ELR (cell line): ENCODE measurements at places on chromosomes 1 and 21.

- DNase-seq: no peak
These were observed 11.0 kb upstream of the KCNA2 start for GRCh38 chr1:110617116-110617515.

DNA sequence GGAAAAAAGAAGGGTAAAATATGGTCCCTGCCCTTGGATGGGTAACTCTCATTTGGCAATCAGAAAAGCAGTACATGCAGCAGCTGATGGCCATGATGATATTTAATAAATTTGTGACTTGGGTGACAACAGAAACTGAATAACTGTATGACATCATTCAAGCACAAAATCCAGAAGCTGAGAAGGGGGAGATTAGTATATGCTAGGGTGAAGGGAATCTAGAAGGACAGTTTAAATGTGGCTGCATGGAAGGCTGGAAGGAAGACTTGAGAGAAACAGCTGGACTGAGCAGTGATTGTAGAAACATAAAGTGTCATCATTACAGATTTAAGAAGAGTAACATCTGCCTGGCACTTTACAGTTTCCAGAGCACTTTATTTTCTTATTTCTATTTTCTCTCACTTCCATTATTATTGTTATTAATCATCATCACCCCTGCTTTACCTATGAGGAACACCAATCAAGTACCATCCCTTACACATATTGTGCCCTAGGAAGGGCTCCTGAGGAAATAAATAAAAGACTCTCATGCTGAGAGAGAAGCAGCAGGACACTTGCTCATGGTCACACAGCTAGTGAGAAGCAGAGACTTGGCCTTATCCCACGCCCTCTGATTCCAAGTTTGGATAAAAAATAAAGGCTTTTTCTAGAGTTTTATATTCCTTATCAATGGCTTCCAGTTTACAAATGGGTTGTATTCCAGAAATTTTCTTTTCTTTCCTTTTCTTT, 207.2 kb downstream of the PBX1 start:
- DNase-seq: no peak

DNA sequence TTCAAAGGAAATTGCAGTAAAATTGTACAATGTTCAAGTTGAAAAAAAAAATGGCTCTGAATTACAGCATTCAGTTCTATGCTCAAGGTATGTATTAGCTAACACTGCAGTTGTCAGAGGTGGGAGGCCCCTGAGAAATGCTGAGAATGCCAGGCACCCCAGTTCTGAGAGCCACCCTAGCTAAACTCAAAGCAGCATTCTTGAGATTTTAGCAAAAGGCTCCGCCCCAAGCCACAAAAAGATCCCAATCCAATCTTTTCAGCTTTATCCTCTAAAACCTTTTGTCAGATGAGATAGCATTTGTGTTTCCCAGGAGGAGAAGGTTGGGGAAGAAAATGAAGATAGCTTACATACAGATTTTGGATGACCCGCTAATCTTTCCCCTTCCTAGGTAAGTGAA, 68.8 kb downstream of the SMYD2 start:
- no peak for DNase-seq

DNA sequence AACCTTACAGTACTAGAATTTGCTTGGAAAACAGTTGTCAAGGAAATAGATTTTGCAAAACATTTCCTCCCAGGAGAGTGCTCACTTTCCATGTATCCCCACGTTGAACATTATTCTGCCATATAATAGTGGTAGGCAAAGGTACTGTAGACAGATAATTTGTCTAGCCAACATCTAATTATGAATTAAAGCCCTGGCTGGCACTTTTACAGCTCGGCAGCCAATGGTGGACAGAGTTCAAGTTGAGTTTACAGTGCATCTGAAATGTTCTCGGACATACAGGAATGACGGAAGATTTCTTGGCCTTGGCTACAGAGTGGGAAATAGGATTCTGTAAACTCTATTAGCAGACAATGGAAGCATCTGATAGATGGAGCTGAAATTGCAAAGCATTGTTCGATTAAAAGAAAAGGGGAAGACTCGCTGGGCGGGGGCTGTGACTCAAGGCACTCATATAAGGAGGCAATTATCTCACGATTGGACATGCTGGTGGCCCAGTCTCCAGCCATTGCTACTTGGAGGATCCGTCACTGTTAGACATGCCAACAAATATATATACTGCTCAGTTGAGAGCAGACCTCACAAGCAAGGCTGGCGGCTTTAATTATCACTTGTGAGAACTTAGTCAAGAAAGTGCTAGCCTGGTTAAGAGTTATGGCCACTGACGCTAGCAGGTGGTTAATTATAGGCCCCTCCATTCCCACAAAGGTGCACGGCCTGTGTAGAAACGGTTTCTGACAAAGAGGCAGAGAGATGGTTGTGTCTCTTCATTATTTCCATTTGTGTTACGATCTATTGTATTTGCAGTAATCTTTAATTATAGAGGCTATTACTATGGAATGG, 48.0 kb downstream of the MAN1C1 start:
- DNase-seq: no peak

DNA sequence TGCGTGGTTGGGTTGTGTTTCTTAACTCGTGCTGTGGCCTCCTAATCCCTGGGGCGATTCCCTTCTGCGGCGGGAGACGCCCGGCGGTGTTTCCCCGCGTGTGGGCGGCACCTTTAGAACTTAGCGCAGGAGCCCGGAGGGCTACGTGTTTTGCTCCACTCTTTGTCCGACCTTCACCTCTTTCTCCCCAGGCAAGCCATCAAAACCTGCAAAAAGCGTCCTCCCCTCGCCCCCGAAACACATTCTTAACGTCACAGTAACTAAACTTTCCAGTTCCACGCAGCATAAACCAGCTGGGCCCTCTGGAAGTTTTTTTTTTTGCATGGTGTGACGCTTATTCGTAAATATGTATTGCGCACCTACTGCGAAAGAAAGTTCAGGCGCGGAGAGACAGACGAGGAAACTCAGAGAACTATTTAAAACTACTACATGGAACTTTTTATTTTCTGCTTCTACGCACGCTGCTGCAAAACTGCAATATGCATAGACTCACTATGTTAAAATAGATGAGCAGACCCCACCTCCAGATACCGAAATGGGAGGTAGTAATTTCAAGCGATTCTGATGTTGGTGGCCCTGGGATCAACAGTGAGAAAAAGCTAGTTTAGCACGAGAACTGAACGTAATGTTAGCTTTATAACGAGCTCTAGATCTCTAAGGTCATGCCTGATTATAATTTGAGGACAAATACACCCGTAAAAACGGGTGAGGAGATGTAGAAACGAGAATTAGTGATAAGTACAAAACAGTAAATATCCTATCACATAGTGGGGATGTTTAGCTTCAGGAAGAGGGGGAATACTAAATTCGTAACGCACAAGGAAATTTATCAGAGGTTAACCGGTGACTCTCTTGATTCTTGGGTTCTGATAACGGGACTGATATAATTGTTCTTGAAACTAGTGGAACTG, 920 bp downstream of the MTR start:
- peak; percentile 65 for DNase-seq

DNA sequence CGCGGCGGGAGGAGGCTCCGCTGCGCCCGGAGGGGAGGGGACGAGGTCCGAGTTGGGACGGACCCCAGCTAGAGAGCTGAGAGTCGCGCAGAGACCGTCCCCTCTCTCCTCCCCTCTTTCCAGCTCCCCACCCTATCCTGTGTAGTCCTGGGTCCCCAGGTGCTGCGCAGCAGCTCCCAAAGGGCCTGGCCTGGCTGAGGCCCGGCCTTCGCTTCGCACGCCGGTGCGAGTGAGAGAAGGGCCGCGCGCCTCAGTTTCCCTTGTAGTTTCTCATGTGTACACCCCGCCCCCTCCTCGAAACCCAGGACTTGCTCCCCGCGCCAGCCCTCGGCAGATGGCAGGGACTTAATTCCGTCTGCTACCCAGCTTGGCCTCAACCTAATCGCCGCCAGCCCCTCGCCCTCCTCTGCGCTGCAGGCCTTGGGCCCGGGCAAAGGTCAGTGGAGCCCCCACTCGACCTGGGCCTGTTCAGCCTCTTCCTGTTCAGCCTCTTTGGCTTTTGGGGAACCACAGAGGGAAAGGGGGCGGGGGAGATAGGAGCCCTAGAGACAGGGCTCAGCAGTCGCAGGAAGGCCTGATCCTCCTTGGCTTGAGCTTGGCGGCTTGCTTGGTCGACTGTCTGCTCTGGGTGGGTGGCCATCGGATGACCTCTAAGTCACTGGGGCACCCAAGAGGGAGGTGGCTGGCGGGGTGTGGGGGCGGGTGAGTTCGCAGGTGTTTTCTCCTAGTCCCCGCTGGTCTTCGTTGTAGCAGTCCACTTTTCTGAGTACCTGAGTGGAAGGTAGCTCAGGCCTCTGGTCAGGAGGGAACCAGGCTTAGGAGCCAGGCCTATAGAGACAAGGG, 1.0 kb downstream of the ZNF687 start:
- DNase-seq: peak; percentile 36

DNA sequence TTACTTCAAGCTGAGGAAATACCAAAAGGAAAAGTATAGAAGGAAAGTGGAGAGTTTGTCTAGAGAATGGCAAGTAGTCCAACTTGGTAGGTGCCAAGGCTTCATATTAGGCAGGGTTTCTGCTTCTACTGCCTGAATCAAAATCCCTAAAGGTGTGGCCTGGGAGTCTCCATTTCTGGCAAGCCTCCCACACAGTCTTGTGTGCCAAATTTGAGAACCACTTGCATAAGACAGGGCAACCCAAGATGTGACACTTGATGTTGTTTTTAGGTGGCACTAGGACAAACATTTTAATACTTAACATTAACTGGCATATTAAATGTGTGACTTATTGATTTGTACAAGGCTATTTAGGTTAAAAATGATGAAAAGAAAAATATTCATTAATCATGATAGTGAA, 60.1 kb downstream of the ATG4C start:
- DNase-seq: no peak

DNA sequence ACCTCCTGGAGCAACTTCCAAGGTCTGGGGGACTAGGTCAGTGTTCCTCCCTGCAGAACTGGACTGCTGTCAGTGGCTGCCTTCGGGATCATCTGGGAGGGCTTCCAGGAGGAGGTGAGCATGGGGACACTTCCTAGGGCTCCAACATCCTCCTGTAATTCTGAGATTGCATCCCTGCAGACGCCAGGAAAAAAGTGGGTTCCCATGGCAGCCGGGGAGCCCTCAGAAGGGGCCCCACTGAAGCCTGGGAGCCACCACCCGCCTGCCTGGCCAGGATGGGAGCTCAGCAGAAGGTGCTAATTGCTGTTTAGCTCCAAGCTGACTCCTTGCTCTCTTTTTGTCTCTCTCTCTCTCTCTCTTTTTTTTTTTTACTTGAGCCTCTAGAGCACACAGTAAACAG, 16.1 kb upstream of the ARF1 start:
- no peak for DNase-seq

GRCh38 chr1:228448372-228448771, 31.7 kb upstream of the TRIM17 start:
- no peak for DNase-seq

DNA sequence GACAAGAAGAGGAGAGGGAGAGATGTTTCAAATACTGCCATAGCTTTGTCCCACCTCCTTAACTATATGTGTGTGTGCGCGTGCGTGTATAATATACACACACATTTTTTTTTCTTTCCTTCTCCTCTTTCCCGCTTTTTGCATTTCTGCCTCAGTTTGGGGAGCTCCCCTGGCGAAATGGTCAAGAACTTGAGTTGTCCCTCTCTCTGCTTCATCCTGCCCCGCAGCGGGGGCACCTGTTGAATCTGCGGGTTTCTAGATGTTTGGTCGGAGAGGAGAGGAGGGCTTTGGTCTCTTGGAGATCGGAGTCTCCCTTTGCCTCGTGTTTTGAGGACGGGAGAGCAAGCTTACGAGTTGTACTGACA, 504 bp downstream of the SCCPDH start:
- DNase-seq: peak; percentile 66

- no peak for DNase-seq
These were observed 51.4 kb downstream of the SLC9A1 start for GRCh38 chr1:27103498-27103897.

- no peak for DNase-seq
These were observed 442.3 kb downstream of the GPATCH2 start for GRCh38 chr1:217188280-217189237.

DNA sequence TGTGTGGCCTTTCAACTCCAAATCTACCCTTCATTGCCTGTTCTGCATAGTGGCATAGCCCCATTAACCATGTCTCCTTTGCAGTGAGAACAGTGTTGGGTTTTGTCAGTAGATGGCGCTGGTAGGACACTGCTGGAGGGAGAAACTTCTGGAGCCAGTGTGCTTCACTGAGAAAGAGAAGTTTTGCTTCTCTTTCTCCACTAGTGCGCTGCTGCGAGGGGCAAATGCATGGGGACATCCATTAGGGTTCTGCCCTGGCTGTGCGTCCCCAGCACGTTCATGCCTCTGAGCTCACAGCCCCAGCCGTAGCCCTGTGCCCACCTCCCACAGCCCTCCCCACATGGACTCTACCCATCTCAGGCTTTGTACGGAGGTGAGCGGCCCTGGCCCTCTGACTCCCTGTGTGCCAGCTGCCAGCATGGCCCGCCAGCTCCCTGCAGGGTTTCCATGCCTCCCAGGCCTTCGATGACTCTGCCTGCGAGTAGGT, 53.1 kb downstream of the RIMS3 start:
- peak; percentile 72 for DNase-seq

DNA sequence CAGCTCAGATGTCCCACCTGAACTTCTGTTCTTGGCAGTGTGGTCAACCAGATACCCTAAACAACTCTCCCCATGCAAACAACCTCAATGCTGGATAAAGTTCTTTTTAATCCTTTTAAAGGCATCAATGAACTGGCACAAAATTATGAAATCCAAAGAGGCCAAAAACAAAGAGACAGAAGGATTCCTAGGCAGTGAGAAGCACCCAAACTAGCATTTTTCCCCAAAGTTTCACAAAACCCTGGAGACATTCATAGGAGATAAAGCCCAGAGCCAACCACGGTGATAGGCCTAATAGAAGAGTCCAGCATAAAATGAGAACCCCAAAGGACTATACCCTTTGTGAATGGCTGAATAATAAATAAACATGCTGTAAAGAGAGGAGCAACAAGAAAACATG, 50.7 kb downstream of the MATN1 start:
- no peak for DNase-seq

- DNase-seq: no peak
These were observed 299.6 kb upstream of the RUNX1 start for GRCh38 chr21:35348686-35349085.

DNA sequence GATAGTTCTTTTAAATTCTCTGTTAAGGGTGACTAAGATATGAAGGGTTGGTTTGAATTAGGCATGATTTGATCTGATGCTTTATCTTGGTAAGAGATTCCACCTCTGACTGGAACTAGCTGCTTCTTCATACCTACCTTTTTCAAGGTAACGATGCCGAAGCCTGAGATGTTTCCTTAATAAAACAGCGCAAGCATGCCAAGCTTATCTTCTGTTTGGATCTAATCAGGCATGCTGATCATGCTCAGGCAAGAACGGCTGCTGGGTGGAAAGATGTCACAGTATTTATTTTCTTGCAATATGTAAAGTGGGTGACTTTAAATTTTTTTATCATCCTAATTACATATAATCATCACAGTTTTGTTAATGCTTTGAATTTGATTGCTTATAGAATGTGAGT, 148.7 kb downstream of the ADGRL2 start:
- no peak for DNase-seq
